HCT116 (cell line): ENCODE measurements at places on chromosomes 6 and 20.

DNA sequence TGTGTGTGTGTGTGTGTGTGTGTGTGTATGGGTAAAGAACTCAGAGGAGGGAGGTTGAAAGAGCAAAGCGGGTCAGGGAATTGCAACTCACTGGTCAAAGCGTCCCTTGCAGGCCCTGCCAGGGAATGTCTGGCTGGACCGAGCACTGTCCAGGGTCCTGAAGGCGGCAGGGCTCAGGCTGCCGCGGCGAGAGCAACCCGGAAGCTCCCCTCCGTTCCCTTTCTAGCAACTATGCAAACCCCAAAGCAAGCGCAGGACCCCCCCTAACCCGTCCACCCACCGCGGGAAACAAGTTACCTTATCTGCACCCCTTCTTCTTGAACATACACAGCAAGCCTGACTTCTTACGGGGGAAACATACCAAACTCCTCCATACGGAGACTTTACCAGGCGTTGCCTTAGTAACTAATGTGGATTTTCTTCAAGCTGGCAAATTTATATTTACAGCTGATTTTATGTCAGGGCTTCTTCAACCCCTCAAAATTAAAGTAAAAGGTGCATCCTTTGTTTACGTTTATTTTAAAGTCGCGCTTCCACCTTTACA lies 538 bp upstream of the GRM1 start:
- no peak for DNase-seq

GRCh38 chr20:57970856-57971255 lies 257.6 kb downstream of the ANKRD60 start:
- DNase-seq, result no peak

GRCh38 chr6:144739873-144740272 lies 454.7 kb downstream of the UTRN start:
- DNase-seq, result no peak

GRCh38 chr6:29892696-29893095 lies 49.6 kb upstream of the HLA-A start:
- no peak for DNase-seq

DNA sequence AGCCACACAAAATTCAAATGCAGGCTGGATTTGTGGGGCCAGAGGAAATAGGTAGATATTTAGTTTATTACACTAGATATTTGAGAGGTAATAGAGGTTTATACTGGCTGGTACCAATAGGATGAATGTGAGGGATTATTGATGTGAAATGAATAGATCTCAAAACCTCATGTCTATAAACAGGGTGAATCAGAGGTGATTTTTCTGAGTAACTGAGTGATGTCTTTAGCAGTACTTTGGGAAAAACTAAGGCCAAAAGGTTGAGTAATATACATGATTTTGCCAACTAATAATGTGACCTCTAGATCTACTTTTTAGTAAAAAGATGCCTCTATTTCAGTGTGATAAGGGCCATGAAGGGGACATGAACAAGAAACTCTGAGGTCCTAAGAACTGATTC lies 86.8 kb downstream of the HAO1 start:
- no peak for DNase-seq

- DNase-seq, result no peak
Measured at GRCh38 chr20:38935285-38935684, 9.1 kb downstream of the FAM83D start.

DNA sequence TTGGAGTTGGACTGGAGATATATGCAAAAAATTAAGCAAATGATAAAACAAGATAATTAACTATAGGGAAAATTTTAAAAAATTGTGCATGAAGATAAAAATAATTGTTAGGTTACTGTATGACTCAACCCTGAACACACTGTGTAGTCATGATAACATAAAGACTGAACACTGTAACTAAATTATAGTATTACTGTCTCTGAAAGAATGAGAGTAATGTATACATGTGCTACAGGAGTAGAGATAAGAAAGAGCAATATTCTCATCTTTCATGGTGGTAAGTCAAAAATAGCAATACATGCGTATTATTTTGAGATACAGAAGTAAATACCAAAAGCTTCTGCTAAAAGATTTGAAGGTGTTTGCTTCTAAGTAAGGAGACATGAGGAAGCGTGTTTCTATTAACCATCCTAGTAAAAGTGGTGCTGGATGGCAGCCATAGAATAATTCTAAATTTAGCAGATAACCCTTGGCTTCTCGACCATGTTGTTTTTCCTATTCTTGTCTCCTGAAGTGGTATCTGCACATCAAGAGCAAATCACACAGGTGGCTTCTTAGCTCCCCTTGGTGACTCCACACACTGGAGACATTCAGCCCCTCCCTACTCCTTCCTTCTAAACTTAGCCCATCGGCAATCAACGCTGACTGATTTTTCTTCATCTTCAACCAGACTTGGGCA lies 390.6 kb upstream of the PLCB4 start:
- no peak for DNase-seq

- DNase-seq, result no peak
Measured at GRCh38 chr20:44785768-44786167, 24.6 kb downstream of the RIMS4 start.

- DNase-seq, result no peak
Measured at GRCh38 chr20:53896647-53897046, 173.7 kb downstream of the BCAS1 start.

DNA sequence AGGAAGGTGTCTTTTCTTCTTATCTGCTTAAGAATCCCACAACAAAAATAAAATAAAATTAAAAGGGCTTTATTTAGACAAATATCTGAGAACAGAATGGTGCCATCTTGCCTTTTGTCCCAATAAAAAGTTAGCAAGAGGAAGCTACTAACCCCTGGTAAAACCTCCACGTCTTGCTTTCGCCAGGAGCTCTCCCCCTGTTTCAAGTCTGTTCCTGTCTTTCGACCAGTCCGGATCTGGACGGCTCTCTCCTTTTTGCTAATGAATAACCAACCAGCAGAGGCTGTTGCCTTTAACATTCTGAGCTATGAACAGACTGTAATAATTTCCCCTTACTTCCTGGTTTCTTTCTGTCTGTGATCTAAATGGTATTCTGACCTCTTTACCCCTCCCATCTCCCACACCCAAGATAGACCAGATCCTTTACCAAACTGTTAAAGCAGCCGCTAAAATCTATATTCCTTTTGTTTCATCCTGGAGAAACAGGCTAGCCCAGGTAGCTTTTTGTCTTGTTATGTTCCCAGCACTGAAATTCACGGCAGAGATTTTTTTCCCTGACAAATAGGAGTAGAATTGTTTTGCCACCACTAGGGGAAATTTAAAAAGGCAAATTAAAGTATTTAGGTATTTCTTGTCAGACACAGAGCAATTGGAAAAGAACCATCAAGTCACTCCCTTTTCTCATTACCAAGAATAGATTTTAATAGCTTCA lies at the start of gene FRK:
Gene FRK (minus strand): TSS at position 320 of the 712 bp plus-strand sequence. CDS start 580 bp downstream, outside the sequence.
- DNase-seq, result peak; percentile 62

GRCh38 chr6:134452906-134453305 lies 135.0 kb upstream of the SGK1 start:
- no peak for DNase-seq

DNA sequence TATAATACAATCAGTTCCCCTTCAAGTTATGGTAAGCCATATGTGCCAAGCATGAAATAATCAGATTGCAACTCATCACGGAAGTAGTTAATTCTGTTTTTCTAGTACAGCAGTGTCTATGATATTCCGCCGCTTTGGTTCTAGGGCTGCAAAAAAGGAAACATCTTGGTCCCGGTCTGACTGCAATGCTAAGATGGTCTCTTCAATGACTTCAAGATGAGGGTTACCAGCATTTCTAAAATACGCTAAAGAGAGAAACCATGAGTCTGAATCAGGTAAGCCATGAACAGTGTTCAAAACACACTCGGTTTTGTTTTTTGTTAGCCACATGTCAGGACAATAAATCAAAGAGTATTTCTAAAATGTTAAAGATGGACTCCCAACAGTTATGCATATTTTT lies 3.2 kb upstream of the ANKRD60 start:
- DNase-seq, result no peak

GRCh38 chr20:35339636-35340035 lies 47.4 kb upstream of the FAM83C start:
- DNase-seq, result no peak

GRCh38 chr20:59495894-59496510 lies 108.3 kb upstream of the PHACTR3 start:
- peak; percentile 36 for DNase-seq

DNA sequence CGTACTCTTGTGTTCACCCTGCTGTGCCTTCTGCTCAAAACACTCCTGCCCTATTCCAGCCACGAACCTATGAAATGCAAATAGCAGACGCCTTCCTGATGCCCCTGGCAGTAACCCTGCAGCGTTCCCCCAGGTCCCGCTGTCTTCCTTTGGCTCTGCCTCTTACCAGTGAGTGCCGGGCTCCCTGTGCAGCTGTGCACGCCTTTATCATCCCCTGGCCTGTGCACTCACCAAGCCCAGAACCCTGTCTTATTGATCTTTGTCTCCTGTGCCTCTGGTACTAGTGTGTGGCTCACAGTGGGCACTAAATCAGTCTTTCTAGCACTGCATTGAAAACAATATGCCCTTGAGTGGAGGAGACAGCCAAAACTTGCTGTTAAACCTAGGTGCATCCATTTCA lies 19.7 kb downstream of the ZDHHC14 start:
- DNase-seq, result no peak
